ENCODE measurements at places on chromosomes 16 and 17. TPM values are rescaled to one million over a fixed set of nuclear protein-coding genes. Genes with fewer than 3 reads are reported as not detected.

Gene MRPL38
- total RNA-seq, result 125 TPM

Gene PIPOX
- total RNA-seq, result 17.4 TPM

Gene NECAB2
- total RNA-seq, result 1.2 TPM

Gene CNTNAP1
- total RNA-seq, result 6.1 TPM

Gene NT5M
- 41.2 TPM for total RNA-seq

Gene CES1
- total RNA-seq, result not detected

Gene GABARAP
- total RNA-seq, result 231 TPM

Gene CA5A
- total RNA-seq, result not detected

Gene KRTAP4-5
- not detected for total RNA-seq

Gene ZKSCAN2
- 9.1 TPM for total RNA-seq

Gene KRT36
- not detected for total RNA-seq

Gene RNF157
- total RNA-seq, result 5.6 TPM

Gene NLRC3
- total RNA-seq, result 0.03 TPM

Gene MYL11
- 3.4 TPM for total RNA-seq

Gene PDE6G
- 19.0 TPM for total RNA-seq

Gene CLEC19A
- total RNA-seq, result not detected

Gene ZPBP2
- total RNA-seq, result not detected
